ENCODE measurements at places on chromosomes 2 and 18.

- no peak for DNase-seq
These were observed 73.2 kb upstream of the BOD1L2 start for GRCh38 chr18:57073501-57074187.

GRCh38 chr2:75548036-75548573, 12.6 kb downstream of the EVA1A start:
- DNase-seq = no peak

DNA sequence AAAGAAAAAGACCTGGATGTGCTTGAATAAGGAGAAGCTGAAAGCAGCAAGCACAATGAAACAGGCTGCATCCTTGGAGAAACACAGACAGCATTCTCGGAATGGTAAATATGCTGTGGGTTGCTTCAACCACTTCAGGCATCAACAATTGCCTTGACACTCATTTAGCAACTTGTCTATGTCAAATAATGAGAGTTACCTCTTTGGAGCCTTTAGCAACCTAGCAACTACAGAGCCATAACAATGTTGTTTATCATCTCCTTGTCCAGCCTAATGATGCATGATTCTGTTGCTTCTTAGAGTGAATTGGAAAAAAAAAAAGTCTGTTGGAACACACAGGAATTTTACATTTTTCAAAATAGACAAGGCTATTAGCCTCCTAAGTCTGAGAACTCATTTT, 410.6 kb downstream of the PIK3C3 start:
- no peak for DNase-seq

DNA sequence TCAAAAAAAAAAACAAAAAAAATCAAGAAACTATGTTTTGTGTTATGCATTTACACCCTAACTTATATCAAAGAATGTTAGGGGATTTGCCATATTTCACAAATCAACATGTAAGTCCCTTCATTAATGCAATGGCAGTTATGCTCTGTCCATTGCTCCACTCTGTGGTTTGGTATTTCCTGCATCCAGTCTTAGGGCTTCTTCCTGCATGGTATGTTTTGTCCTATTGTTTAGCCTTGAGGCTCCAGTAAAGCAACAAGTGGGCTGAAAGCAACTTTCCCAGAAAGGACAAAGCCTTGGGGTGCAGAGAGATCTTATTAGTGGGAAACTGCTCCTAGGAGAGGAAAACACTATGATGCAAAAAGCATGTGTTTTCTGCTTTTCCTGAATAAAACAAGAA, 474.1 kb downstream of the IRS1 start:
- DNase-seq = no peak

GRCh38 chr2:229861431-229861830, 60.4 kb downstream of the TRIP12 start:
- DNase-seq = no peak

GRCh38 chr2:188518381-188518780, 226.7 kb downstream of the GULP1 start:
- no peak for DNase-seq

DNA sequence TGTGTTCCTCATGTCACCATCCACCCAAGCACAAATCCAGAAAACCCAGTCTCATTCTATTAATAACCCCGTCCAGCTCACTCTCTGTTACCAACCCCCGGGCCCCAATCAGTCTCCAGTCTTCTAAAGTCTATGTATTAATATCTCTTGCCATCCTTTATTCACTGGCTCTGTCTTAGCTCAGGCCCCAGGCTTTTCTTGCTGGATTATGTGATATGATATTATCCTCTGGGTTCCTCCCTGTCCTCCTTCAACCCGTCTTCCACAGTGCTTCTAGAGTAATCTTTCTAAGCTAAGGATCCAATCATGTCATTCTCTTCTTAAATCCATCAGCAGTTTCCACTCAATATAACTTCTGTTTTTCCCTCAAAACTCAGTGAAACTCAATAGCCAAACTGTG, 240.5 kb upstream of the OSR1 start:
- DNase-seq = no peak

DNA sequence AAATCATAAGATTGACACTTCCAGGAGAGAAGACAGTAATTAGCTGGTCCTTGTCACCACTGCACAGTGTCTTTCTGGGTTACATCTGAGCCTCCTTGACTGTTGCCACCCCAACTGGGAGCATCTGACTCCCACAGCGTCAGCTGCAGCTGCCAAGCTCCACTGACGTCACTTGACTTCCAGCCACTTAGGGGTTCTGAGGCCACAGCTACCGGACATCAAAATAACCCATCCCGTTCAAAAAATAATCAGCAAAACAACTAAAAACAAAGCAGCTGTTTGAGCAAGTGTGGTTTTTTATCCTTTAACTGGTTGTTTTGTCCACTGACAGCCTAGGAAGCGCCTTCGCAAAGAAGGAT, 206.5 kb upstream of the AGAP1 start:
- DNase-seq = no peak

DNA sequence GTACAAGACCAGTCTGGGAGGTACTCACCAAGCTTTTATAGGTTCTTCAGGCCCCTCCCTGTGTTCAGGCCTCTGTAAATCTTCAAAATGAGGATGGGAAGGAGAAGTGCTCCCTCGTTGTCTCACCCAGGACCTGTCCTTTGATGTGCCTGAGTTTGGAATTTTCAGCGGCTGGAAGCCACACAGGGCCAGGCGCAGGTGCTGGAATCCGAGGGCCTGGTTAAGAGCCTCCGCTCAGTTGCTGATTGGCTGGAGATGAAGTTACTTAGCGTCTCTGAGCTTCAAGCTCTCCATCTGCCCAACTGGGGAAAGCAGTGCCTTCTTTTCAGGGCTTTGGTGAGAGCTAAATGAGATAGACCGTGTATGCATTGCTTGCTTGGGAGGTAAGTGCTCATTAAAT, 30.0 kb downstream of the HJURP start:
- DNase-seq = no peak

GRCh38 chr18:72868585-72869225, 918 bp upstream of the NETO1 start:
- no peak for DNase-seq

- DNase-seq = no peak
These were observed 47.1 kb upstream of the CELF4 start for GRCh38 chr18:37612524-37613252.

DNA sequence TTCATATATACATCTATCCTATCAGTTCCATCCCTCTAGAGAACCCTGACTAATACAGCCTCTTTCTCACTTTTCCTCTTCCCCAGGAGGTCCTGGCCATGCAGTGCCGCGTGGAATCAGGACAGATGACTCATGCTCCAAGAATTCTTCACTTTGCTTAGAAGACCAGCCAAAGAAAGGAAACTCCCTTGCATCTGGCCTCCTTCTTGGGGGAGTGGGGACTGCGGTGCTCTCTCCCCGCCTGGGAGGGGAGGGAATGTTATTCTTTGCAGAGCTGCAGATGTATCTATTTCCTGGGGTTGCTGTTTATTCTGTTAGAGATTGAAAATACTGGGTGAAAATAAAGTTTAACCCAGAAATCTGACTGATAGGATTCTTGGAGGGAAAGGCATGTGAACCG, 111.5 kb upstream of the SH3BP4 start:
- no peak for DNase-seq
